ENCODE measurements at places on chromosomes 3 and 15.

DNA sequence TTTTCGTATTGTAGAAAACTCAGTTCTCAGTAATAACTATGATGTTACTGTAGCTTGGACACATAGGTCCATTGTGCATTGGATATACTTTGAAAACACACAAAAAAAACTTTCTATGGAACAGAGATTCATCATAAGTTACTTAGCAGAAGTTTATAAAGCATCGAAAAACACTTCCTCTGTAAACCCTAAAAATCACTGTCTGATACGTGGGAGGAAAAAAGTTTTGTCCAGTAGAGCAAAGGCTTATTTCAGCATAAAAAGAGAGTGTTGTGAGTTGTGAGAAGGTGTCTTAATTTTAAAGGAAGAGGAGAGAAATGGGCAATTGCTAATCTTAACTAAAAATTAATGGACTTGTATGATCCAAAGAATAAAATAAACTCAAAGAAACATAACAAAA is 64.8 kb downstream of the OSTN start:
- no peaks in the 10 kb centered on the region for H3K4me1 ChIP-seq
- H3K27me3 ChIP-seq, result no peaks in the 10 kb centered on the region
- no peaks in the 10 kb centered on the region for H3K36me3 ChIP-seq
- H3K4me3 ChIP-seq, result peak overlapping the region; percentile 9
- no peak for DNase-seq

GRCh38 chr3:101533603-101533968 is 20.6 kb upstream of the SENP7 start:
- H3K27me3 ChIP-seq, result no peaks in the 10 kb centered on the region
- no peak overlapping the region for H3K4me3 ChIP-seq
- no peak for DNase-seq

DNA sequence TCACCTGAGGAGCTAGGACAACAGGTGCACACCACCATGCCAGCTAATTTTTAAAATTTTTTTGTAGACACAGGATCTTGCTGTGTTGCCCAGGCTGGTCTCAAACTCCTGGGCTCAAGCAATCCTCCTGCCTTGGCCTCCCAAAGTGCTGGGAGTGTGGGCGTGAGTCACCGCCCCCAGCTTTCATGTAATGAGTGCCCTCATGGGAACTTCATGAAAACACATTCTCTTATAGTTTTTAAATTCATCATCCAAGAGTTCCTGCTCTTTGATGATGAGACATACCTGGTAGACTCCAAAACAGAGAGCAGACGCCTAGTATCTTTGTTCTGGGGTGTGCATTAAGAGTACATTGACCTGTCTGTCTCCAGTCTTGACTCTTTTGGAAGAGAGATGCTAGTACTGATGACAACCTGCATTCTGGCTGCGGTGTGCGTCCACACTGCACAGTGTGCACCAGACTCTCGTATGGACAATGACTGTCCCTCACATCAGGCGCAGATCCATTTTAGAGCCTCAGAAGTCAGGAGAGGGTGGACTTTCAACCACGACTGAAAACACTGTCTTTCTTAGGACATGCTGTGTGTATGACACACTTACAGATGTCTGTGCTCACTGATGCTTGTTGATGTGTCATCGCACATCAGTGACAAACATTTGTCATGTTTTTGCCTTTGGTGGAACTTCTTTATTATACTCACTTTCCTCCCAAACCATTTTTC is 2.0 kb downstream of the NRROS start:
- H3K4me3 ChIP-seq, result peak overlapping the region; percentile 70
- H3K4me1 ChIP-seq, result peaks cover 7% of the 10 kb centered on the region
- H3K27ac ChIP-seq, result peak overlapping the region; percentile 87
- DNase-seq, result peak; percentile 55
- no peaks in the 10 kb centered on the region for H3K36me3 ChIP-seq

GRCh38 chr3:12816521-12817342 is 20.3 kb downstream of the CAND2 start:
- H3K27me3 ChIP-seq, result no peaks in the 10 kb centered on the region
- no peak overlapping the region for H3K4me3 ChIP-seq
- DNase-seq, result no peak
- H3K27ac ChIP-seq, result no peak overlapping the region

DNA sequence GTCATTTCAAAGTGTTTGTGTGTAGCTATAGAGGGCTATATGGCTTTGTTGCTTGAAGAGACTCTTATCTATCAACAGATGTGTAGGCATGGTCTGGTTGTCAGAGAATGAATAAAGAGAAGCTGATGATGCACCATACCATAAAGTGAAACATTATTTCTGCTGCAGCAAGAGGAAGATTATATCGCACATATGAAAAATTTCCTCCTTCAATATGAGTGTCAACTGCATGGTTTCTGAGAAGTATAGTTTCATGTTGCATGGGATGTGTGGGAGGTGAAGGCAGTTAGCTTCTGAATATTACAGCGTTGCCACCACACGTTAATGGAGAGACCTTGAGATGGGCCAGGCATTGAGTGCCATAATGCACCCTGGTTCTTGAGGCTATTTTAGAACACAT is 217.9 kb downstream of the SATB1 start:
- H3K27ac ChIP-seq, result no peak overlapping the region
- no peak for DNase-seq
- H3K27me3 ChIP-seq, result no peaks in the 10 kb centered on the region

DNA sequence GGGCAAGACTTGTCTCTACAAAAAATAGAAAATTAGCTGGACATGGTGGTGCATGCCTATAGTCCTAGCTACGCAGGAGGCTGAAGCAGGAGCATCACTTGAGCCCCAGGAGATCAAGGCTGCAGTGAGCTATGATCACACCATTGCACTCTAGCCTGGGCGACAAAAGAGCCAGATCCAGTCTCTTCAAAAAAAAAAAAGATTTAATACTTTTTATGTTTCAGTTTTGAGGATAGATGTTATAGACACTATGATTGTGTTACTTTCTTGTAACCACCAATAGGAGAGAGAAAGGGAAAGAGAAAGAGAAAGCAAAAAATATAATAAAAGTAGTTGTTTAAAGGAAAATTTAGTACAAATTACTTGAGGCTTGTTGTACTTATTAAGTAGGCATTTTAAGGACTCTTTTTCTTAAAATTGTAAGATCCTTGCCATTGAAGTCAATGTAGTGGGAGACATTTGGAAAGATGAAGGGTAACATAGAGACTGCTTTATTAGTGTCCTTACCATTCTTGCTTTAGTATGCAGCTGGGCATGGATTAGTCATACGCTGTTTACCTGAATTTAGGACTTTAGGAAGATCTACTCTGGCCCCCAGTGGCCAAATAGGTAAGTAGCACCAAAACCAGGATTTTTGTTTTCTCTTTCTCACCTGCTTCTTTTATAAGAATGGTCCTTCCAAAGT is 35.1 kb upstream of the ZDHHC23 start:
- H3K36me3 ChIP-seq, result no peaks in the 10 kb centered on the region
- no peak for DNase-seq
- H3K27me3 ChIP-seq, result no peaks in the 10 kb centered on the region
- H3K4me1 ChIP-seq, result no peaks in the 10 kb centered on the region

- H3K27ac ChIP-seq, result no peak overlapping the region
- no peaks in the 10 kb centered on the region for H3K27me3 ChIP-seq
- no peaks in the 10 kb centered on the region for H3K36me3 ChIP-seq
- no peaks in the 10 kb centered on the region for H3K4me1 ChIP-seq
- H3K4me3 ChIP-seq, result no peak overlapping the region
Observed at GRCh38 chr3:191460360-191460759, 603 bp upstream of the PYDC2 start.

GRCh38 chr15:54519577-54519976 is 541.3 kb downstream of the UNC13C start:
- no peaks in the 10 kb centered on the region for H3K27me3 ChIP-seq
- H3K27ac ChIP-seq, result no peak overlapping the region
- DNase-seq, result no peak

- DNase-seq, result peak; percentile 75
- peak overlapping the region; percentile 51 for H3K27ac ChIP-seq
- no peak overlapping the region for H3K4me3 ChIP-seq
- peaks cover 26% of the 10 kb centered on the region for H3K4me1 ChIP-seq
- no peaks in the 10 kb centered on the region for H3K36me3 ChIP-seq
Observed at GRCh38 chr3:42473083-42473932, 29.1 kb upstream of the VIPR1 start.

DNA sequence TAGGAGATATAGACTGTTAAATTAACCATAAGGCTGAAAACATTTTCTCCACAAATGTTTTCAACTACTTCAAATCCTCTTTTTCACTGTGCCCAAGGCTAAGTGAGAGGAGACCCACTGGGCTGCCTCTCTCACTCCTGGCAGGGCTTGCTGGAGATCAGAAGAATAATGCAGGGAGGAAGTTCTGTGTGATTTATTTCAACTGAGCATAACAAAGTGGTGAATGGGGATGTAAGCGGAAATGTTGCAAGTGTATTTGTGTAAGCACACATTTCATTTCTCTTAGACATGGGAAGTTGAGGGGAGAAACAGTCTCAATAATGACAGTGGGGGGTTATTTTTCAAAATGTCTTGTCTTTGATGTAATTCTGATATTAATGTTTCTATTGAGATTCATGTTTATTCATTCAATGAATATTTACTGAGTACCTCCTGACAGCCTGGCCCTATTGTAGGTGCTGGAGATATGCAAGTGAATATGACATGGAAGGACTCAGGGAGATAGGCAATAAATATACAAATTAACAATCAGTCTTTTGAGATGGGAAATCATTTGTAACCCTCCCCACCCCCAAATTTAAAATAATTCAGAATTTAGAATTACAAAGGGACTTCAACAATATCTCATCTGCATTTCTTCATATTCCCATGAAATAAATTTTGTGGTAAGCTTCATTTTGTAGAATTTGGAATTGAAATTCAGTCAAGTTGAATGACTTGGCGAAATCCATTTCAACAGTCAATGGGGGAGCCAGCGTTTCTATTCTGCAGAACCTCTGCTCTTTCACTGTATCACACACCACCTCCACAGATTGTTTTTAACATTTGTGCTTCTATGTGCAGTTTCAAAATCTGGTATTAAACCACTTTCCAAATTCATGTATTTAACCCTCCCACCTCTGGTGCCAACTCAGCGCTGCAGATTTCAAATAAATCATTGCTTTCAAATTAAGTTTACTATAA is 247.2 kb downstream of the SLC9A9 start:
- no peaks in the 10 kb centered on the region for H3K27me3 ChIP-seq
- H3K27ac ChIP-seq, result no peak overlapping the region
- no peak for DNase-seq
- H3K4me3 ChIP-seq, result no peak overlapping the region
- H3K4me1 ChIP-seq, result no peaks in the 10 kb centered on the region

DNA sequence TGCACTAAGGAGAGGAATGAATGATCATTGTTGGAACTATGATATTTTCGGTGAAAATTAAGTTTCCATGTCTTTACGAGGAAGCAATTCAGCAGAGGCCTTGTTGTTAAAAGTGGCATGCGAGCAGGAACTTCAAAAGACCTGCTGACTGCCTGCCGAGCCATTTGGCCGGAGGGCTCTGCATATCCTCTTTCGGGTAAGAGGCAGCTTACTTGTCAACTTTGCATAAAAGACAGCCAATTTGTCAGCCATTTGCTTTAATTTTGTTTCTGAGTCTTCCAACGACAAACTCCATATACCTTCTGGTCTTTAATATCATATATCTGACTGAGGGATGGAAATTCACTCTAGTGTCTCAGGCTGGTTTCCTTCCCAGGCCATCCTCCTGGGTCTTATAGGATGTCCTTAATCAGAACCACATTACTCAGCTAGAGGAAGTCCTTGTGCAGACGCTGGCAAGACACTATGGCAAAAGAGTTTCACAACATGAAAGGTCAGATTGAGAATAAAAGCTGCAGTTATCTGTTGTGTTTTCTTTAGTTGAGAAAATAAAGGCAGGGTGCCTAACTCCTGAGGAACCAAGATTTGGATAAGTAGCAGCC is 128.7 kb upstream of the WNT5A start:
- H3K36me3 ChIP-seq, result no peaks in the 10 kb centered on the region
- H3K27me3 ChIP-seq, result no peaks in the 10 kb centered on the region
- no peak overlapping the region for H3K27ac ChIP-seq
- H3K4me1 ChIP-seq, result no peaks in the 10 kb centered on the region
- no peak overlapping the region for H3K4me3 ChIP-seq

DNA sequence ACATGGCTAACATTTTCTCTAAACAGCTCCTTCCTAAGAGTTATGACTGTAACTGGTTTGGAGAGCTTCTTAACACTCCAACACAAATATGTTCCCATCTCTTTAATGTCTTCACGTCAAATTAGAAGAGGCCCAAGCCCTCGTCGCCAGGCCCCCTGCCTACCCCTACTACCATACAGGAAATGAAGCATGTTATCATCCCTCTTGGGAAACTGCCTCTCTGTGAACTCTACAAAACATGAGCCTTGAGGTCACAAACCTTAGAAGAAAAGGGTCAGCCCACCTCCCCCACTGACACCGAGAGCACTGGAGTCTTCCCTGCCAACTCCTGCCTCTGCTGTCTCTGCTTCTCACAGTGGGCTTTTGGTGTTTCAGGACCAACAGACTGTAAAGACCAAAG is 243.1 kb upstream of the STT3B start:
- H3K4me3 ChIP-seq, result no peak overlapping the region
- H3K36me3 ChIP-seq, result no peaks in the 10 kb centered on the region
- H3K4me1 ChIP-seq, result no peaks in the 10 kb centered on the region
- no peak overlapping the region for H3K27ac ChIP-seq
- H3K27me3 ChIP-seq, result no peaks in the 10 kb centered on the region
- no peak for DNase-seq

Data from upper lobe of right lung (tissue), 1 donor.